B cell (primary cell): ENCODE measurements at places on chromosomes 7 and 10. TPM values are rescaled to one million over a fixed set of nuclear protein-coding genes. Genes with fewer than 3 reads are reported as not detected.

The PRSS37 gene
- not detected in 2 replicates for total RNA-seq

The SRRM3 gene
- total RNA-seq: not detected in 2 replicates

The KLF14 gene
- 0.19 and 0.27 TPM in 2 replicates for total RNA-seq

GRCh38 chr7:2259480-2259879 is 17.5 kb downstream of the NUDT1 start:
- no peak overlapping the region for H3K4me3 ChIP-seq
- peaks cover 70% of the 10 kb centered on the region for H3K36me3 ChIP-seq
- H3K27ac ChIP-seq: peak overlapping the region; percentile 66
- peaks cover 25% of the 10 kb centered on the region for H3K4me1 ChIP-seq
- no peak for DNase-seq
- no peaks in the 10 kb centered on the region for H3K27me3 ChIP-seq

DNA sequence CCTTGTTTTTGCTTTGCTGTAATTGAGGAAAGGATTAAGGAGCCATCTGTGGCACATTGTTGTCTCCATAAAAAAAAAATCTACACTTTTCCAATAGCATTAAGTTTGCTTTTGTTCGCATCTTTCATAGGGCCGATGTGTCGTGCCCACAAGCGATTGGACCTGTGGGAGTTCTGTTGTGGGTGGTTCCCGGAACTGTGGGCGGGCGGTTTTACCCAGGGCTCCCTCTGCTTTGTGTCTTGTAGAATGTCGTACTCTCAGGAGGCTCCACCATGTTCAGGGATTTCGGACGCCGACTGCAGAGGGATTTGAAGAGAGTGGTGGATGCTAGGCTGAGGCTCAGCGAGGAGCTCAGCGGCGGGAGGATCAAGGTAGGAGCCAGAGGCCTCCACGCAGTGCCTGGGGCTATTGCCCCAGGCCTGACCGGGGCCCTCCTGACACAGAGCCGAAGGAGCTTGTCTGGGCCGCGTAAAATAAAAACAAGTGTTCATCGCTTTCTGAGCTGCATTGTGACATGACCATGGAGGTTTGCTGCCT is 92.4 kb downstream of the ACTR3B start:
- no peak overlapping the region for H3K27ac ChIP-seq
- H3K36me3 ChIP-seq: no peaks in the 10 kb centered on the region
- no peak overlapping the region for H3K4me3 ChIP-seq
- H3K4me1 ChIP-seq: no peaks in the 10 kb centered on the region
